ENCODE measurements at places on chromosomes 5 and 9.

- DNase-seq, result no peak
Measured at GRCh38 chr5:168291964-168292785, 730 bp downstream of the WWC1 start.

GRCh38 chr9:93059011-93059714 is 662 bp downstream of the SUSD3 start:
- DNase-seq, result no peak

- DNase-seq, result no peak
Measured at GRCh38 chr5:56450766-56451165, 217.6 kb upstream of the ANKRD55 start.

DNA sequence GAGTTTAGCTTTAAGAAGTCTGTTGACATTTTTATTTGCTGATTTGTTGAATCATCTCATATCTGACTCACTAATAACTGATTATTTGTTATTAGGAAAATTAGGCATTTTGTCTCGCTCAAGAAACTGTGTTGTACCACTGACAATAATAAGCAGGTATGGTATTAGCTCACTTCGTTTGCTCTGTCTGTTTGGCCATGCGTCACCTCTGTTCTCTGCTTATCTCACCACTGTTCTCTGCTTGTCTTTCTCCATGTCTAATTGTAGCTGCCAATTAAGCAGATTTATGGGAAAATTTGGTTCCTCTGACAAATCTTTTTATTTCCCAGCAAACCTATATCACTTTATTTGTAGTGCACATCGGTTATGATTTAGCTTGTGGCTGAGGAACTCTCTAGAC is 138.9 kb downstream of the WDR41 start:
- DNase-seq, result no peak

DNA sequence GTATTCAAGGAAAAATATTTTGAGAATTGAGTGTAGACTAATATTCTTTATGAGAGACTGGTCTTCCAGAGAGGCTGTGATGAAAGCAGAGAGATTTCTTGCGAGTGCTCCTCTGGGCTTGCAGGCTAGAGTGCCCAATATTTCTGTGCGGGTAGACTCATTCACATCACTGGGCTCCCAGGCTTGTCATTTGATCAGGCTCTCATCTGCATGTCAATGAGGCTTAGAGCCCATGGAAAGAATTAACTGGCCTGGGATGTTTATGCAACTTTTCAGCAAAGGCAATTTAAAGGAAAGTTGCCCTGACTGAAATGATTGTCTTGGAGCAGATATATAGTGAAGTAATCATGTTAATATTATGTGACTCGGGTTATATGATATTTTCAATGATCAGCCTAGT is 42.3 kb downstream of the SNCAIP start:
- DNase-seq, result peak; percentile 19

- DNase-seq, result no peak
Measured at GRCh38 chr9:69089491-69089890, 53.9 kb downstream of the FXN start.

DNA sequence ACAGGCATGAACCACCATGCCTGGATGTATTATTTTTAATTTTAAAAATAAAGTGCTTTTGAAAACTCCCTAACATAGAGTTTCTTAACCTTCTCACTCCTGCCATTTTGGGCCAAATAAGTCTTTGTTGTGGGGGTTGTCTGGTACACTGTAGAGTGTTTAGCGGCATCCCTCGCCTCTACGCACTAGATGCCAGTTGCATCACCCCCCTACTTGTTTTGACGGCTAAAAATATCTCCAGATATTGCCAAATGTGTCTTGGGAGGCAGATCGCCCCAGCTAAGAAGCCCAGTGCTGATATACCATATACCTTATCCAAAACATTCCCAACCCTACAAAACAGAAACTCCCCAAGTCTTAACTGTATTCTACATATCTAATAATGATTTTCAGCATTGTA is 54.6 kb downstream of the SCAI start:
- no peak for DNase-seq

DNA sequence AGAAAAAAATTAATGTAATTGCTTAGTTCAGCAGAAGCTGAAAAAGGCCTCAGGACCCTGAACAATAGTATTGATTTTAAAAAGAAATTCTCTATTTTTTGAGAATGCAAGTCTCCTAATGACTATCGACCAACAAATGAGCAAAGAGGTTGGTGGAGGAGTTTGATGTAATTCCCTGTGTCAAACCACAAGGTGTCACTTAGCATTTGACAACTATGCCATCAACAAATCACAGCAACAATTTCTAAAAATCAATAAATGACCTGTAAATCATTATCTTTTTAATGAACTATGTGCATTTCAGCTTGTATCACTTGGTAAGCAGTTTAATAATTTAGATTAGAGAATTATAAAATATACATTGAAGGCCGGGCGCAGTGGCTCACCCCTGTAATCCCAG is 133.7 kb downstream of the PRELID2 start:
- no peak for DNase-seq

- no peak for DNase-seq
Measured at GRCh38 chr9:102499468-102499867, 495.7 kb upstream of the CYLC2 start.

- peak; percentile 88 for DNase-seq
Measured at GRCh38 chr9:130834371-130835336, at the start of gene ABL1. ABL1 (plus strand) TSS chr9:130835254; CDS start chr9:130835447, 193 bp downstream.

GRCh38 chr9:4099976-4100735 is 199.7 kb downstream of the GLIS3 start:
- DNase-seq, result no peak

- no peak for DNase-seq
Measured at GRCh38 chr9:124340219-124341069, 74.8 kb downstream of the PSMB7 start.

DNA sequence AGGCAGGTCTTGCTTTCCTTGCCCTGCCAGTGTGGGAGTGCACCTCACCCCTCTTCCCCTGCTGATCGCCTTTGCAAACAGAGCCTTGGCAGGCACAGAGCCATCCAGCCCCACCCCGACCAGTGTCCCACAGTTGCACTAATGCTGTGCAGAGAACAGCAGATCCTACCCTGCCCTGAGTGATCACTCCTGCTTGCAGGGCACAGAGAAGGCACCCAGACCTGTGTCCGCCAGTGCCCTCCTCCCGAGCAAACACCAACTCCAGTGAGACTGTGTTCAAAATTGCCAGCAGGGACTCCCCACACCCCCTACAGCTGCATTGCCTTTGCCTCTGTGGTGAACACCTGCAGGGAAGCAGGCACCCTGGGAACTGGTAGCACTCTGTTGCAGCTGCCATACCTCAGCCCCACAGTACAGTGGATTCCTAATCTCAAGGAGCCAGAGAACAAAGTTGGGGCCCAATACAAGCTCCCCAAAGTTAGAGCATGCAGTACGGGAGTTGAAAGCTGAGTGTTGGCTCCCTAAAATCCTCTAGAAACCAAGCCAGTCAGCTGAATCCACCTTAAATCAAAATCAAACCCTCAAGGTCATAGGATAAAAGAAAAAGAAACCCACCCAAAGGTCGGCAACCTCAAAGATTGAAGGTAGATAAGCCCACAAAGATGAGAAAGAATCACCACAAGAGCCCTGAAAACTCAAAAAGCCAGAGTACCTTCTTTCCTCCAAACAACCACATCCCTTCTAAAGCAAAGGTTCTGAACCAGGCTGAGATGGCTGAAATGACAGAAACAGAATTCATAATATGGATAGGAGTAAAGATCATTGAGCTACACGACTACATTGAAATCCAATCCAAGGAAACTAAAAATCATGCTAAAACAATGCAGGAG is 92.9 kb upstream of the PIK3R1 start:
- no peak for DNase-seq

DNA sequence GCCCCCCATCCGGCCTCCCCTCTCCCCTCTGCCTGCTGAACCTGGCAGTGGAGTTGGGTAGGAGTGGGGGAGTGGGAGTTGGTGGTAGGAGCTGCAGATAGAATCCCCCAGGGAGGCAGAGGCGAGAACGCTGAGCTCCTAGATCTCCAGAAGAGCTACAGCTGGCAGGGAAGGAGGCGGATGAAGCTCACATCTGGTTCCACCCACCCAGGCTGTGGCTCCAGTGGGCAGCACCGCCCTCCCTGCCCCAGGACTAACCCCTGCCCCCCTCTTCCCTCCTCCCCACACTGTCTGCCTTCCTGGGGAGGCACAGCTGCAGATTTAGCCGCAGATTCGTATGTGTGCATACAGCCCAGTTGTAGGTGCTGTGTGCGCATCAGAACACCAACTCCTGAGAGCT is 34.2 kb downstream of the C9orf50 start:
- no peak for DNase-seq

DNA sequence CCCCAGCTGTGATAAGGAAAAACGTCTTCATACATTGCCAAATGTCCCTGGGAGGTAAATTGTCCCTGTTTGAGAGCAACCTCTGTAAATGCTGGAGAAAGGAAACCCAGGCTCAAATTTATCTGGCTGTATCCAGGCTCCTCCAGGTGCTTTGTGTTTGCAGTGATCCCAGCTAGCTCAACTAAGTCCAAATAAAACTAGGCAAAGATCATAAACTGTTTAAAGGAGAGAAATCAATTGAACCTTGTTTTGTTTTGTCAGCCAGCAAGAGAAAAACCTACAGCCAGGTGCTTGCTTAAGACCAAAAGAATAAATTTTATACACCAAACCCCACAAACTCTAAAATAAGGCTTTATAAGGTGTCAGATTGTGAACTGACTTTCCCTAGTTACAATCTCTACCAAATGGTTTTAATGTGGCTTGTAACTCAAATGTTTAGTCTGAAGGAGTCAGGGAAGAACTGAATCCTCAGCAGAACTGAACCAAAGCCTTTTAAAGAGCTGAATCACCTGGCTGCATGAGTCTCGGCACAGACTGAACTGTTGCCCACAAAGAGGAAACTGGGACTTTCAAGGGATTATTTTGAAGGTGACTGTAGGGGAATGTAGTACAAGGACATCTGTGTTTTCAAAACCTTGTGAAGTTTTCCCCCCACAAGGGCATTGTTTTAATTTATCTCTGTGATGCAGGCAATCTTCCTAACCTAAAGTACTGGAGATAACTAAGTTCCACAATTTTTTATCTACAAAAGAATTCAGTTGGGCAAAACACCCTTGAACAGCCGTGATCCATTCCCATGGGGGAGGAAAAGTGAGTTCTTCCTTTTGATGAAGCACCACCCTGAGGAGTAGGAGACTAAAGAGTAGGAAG is 201.7 kb upstream of the TARS1 start:
- DNase-seq, result peak; percentile 49

DNA sequence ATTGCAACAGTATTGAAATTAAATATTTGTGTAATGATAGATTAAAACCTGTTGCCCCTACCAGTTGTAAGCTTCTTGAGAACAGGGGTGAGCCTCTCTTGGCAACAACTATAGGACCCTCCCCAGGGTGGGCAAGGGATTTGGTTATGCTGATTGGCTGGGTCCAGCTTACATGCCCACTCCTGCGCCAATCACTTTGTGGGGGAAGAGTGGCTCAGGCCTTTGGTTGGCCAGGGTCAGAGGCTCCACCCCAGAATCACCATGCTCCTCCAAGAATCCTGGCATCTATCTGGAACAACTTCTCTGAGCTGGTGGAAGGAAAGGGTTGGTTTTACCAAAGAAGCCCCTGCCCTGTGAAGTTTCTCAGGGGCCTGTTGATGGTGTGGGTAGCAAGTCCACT is 8.6 kb upstream of the PITX1 start:
- no peak for DNase-seq

DNA sequence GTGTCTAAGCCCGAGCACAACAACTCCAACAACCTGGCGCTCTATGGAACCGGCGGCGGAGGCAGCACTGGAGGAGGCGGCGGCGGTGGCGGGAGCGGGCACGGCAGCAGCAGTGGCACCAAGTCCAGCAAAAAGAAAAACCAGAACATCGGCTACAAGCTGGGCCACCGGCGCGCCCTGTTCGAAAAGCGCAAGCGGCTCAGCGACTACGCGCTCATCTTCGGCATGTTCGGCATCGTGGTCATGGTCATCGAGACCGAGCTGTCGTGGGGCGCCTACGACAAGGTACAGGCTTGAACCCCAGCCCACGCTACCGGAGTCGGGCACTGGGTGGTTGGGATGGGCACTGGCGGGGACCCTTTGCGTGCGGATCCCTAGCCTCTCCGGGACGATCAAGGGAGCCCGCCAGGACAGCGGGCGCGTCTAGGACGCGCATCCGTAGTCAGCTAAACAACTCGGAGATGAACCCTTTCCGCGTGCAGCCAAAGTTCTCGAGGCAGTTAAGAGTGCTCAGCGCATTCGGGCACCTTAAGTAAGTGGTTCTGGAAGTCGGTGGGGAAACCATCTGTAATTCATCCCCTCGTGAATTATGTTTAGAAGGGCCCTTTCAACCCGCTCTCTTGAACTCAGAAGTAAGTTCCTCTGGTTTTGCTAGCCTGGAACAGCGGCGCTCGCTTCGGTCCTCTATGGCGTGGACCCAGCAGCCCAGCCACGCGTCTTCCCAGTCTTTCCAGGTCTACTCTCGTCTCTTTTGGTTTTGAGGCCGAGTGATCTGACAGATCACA is 1.3 kb downstream of the KCNN2 start:
- no peak for DNase-seq

GRCh38 chr5:112479418-112479817 is 60.3 kb upstream of the EPB41L4A start:
- DNase-seq, result peak; percentile 76

GRCh38 chr5:133121080-133121479 is 69.3 kb downstream of the HSPA4 start:
- DNase-seq, result no peak

DNA sequence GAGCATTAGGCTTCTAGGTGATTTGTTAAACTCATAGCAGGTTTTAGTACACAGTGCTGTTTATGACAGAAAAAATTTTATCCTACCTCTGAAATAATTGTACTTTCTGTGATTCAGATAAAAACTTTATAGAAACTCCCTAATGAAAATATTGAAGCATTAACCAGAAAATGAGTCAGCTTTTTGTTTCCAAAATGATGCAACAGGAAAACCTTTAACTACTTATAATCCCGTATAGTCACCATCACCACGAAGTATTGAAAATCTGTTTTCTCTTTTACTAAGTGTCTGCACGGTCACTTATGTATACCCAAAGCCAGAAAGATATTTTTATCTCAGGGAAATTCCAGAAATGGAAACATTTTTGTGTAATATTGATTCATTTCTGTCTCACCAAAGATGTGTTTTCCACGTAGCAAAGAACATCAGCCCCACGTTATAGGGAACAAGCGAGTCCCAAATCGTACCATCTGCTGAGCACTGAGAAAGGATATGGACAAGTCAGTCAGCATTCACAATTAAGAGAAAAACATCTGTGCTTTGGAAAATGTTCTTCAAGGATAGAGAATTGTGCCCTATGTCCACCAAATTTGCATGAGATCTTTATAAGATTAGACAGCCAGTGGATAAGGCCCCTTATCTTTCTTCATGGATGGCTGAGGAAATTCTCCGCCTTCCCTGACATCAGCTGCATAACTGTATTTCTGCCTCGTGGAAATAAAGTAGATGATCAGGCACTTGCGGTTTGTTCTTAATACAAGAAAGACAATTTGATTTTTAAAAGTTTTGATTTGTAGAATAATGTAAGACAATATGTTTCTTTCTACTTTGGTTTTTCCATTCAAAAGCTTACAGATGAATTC is 41.9 kb downstream of the TNFAIP8 start:
- peak; percentile 57 for DNase-seq

- DNase-seq, result no peak
Measured at GRCh38 chr5:17663182-17663581, 28.9 kb downstream of the TAF11L14 start.

- DNase-seq, result no peak
Measured at GRCh38 chr5:114369680-114370417, 8.0 kb downstream of the KCNN2 start.

Data from endothelial cell of umbilical vein (primary cell).